ENCODE measurements at places on chromosomes 2 and 18.

GRCh38 chr2:38164881-38165280 lies 88.9 kb upstream of the CYP1B1 start:
- DNase-seq: no peak

GRCh38 chr2:162768656-162769055 lies 69.9 kb downstream of the KCNH7 start:
- DNase-seq: no peak

- peak; percentile 7 for DNase-seq
Observed at GRCh38 chr2:110678457-110679336, 834 bp upstream of the BUB1 start.

DNA sequence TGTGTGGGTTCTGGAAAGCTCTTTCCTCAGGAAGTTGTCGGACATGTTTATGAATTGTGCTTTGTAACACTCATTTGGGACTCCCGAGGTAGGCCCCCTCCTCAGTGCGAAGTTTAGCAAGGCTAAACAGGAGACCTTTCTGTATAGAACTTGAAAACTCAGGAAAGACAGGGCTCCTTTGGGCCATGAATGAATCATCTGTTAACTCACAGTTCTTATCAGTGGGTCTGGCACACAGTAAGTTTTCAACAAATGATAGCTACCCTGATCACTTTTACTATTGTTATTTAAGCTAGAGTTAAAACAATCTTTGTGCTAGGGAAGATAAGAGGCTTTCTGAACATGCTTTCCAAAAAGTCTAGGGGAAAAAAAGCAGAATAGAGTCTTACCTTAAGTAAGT lies 430.5 kb upstream of the ETAA1 start:
- no peak for DNase-seq

DNA sequence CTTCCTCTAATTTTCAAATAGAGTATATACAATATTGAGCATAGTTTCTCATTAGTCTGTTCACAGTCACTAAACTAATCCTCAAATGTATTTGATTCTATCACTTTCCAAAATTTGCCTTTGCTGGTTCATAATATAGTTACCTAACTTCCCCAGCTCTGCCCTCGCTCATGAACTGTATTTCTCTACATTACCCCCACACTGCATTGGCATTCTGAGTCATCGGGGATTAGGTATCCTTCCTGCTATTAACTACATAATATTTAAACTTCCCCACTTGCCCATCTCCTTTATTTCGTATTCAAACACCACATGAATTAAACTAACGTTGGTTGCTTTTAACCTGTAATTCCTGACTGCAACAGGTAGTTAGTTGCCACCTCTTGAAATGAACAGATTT lies 14.8 kb upstream of the CLASP1 start:
- DNase-seq: no peak

DNA sequence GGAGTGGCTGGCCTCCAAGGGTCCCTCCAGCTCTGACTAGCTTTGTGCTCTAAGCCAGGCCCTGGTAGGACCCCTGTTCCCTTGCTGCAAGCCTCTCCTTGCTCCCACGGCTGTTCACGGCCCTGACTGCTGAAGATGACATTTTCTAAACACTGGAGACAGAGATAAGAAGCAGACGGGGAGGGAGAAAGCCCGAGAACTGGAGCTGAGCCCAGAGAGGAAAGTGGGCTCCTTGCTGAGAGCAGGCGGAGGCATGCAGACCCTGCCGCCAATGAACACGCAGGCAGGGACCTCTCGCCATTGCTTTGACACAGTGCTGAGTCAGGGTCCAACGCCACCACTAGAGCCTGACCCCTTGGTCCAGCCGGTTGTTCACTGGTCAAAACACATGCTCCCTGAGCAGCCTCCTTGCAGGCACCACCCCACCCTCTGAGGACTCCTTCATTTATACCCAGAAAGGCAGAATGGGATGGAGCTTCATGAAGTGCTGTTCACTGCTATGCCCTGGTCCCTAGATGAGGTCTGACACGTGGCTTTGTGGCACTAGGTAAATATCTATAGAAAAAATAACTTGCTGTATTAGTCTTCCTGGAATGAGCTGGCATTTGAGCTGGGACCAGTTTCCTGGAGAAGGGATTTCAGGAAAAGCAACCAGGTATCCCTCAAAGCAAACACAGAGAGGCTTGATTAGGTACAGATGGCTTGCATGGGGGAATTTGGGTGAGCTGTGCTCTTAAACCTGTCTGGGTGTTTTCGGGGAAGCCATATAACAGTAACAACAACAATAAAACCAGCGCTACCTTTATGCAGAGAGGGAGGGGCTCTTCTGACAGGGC lies 65.7 kb downstream of the MCFD2 start:
- no peak for DNase-seq

DNA sequence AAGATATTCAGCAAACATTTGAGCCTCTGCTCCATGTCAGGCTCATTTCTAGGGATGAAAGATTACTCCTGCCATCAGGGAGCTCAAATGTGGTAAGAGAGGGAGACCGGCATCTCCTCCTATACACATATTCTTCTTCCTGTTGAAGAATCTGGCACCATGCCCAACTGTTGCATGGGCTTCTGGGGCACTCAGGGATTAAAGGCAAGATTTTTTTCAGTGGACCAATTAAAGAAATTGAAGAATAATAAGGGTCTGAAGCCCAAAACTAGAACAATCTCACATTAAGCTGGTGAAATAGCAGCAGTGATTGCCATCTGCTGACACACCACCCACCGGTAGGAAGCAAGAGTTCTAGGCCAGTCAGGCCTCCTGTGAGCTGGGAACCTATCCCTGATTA lies 145.4 kb upstream of the LYPD6 start:
- no peak for DNase-seq

DNA sequence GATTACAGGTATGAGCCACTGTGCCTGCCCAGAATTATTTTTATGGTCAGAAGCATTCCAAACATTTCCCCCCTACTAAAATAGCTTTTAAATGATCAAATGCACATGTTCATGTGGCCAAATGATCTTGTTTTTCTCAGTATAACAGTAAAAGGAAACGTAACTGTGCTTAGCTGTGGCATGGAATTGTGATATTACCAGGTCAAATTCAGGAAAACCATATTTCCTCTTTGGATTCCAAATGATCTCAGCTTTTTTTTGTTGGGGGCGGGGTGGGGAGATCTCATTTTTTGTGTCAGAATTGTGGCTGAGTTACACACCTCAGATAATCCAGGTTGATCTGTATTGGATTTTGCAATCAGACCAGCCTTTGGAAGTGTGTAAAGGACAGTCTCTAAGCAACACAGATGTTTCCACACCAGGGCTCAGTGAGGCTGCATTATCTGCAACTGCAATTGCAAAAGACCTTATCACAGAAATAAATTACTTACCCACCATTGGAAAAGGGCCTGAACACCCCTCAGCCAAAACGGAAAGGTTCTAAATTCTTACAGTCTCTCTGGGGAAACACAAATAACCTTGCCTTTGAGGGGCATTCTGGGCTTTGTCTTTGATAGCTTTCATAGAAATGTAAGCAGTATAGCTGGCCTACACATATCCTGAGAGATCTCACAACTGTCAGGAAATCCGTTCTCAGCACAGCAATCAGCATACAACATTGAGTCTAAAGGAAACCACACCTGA lies 8.4 kb downstream of the CASP10 start:
- DNase-seq: no peak

- no peak for DNase-seq
Observed at GRCh38 chr2:13021470-13021957, 304.8 kb downstream of the TRIB2 start.

- no peak for DNase-seq
Observed at GRCh38 chr18:25464227-25464626, 112.3 kb upstream of the ZNF521 start.

DNA sequence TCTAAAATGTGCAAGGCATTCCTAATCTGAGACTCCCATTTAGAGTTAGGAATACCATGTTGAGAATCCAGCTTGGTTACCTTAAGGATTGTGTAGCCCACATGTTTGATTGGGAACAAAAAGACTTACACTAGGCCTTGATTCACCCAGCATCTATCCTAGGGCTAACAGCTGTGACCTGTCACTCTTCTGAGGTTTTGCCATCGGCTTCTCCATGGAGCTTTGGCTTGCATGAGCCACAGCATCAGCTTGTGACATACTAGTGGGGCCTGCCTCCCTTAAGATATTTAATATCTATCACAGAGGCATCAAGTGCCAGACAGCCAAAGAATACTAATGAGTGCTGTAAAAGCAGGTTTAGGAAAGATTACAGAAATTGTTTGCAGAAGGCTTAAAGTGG lies 241.3 kb upstream of the UBE2E3 start:
- no peak for DNase-seq

- no peak for DNase-seq
Observed at GRCh38 chr18:12049978-12050811, 43.4 kb upstream of the ANKRD62 start.

DNA sequence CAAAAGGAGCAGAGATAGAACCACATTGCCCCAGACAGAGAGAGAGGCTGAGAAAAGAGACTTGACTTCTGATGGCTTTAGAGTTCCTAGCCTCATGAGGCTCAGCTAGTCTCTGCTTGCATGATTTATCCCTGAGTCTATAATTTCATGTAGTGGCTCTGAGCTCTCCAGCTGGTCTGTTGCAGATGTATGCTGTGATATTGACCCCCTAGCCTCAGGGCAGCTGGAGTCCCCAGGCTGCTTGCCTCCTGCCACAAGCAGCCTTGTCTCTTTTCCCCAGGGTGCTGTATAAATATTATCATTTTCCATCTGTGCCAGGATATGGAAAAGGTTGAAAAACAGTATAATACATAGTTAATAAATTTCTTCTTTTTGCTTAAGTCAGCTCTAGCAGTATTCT lies 467.6 kb upstream of the CWC22 start:
- no peak for DNase-seq

DNA sequence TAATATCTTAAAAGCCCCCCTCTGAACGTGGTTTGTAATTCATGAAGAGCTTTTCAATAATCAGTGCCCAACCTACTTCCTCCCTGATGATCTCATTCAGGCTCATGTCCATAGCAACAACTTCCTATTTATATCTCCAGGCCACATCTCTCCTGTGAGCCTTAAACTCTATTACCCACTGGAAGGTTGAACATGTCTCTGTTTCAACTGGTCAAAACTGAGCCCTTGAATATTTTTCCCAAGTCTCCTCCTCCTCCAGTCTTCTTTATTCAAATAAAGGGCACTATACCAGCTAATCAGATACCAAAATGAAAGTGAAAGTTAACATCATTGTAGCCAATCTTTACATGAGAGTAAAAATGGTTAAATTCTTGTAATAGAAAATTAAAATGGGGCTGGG lies 63.7 kb upstream of the ITGA4 start:
- no peak for DNase-seq

- DNase-seq: no peak
Observed at GRCh38 chr2:127581516-127582490, 46.3 kb downstream of the MYO7B start.

DNA sequence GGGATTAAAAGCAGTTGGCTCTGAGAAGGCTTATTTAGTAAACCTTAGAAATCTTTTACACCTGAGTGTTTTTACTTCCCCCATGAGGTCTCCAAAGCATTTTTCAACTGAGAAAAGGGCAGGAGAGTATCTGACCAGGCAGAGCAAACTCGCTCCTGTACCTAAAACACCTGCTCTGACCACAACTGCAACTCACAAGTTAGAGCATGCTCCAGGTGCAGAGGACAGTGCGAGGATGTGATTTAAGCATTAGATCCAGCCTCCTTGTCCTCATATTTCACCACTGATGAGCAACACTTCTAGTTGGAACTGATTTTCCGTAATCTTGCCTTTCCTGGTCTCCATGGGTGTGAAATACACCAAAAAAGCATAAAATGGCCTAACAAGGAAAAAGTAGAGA lies 34.5 kb upstream of the TBC1D8 start:
- DNase-seq: no peak

- DNase-seq: no peak
Observed at GRCh38 chr2:110638004-110638403, 39.9 kb downstream of the BUB1 start.

DNA sequence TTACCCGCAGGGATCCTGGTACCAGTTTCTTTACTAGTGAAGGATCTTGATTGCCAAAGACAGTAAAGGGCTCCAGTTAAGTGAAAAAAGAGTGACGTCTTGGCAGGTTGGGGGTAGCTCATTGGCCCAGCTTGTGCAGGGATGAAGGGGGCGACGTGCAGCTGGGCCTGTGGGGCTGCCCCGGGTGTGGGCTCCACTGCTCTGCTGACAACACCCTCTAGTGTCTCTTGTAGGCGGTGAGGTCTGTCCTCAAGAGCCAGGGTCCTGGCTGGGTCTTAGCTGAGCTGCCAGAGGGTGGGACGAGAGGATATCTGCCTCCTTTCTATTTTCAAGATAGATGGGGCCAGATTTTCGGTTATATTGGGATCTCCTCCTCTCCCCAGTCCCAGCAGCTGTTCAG lies 6.1 kb downstream of the ARHGEF4 start:
- DNase-seq: no peak

- DNase-seq: no peak
Observed at GRCh38 chr2:219631406-219631891, 4.0 kb downstream of the SLC4A3 start.

DNA sequence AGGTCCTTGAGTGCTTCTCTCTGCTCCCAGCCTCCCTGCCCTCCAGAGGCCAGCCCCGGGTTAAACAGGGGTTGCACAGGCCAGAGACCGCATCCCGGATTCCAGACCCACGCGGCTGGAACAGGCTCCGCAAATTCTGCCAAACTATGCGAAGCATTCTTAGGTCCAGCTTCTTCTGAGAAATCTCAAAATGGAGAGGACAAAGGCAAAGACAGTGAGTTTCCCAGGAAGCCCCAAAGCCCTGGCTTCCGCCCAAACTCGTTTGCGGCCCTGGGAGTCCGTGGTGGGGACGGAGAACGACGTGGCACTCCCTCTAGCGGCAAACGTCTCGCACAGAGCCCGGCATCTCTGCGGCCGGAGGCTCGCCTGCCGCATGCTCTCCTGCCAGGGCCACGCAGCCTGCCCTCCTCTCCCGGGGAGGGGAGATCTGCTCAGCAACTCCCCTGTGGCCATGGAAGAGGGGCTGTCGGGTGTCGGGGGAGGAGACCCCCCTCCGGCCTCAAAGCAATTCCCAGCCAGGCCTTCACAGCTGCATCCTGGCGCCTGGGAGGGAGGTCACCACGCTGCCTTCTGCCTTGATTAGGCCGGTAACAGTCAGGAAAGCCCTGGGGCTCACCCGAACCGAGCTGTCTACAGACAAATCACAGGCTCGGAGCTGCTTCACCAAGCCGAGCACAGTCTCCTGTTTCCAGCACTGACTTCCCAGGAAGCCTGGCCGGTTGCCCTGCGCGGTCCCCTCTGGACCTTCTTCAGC lies 33.4 kb upstream of the KLHL29 start:
- DNase-seq: peak; percentile 28

- no peak for DNase-seq
Observed at GRCh38 chr18:66571845-66572244, 32.0 kb downstream of the CDH19 start.

DNA sequence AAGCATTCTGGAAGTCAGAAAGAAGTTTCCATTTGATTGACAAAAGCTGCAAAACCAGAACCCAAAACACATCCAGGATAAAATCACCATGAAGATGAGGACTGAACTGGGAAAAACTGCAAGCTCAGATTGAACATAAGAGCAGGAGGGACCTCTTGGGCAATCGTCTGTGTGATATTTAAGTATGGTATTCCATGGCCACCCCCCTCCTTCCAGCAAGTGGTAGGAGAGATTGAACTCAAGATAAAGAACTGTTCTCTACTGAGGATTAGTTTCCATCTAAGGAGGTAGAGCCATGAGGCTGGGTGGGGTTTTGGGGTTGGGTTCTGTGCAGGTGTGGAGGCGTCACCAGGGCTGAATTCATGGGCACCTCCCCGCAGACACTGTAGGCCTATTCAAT lies 251.1 kb downstream of the NCKAP5 start:
- DNase-seq: no peak

- no peak for DNase-seq
Observed at GRCh38 chr2:152445791-152446201, 110.8 kb downstream of the FMNL2 start.

Data from activated T-cell treated with anti-CD3 and anti-CD28 coated beads for 4 hours (primary cell).